Dermis microvascular lymphatic vessel endothelial cell (primary cell): ENCODE measurements at places on chromosomes 16 and 17. TPM values are rescaled to one million over a fixed set of nuclear protein-coding genes. Genes with fewer than 3 reads are reported as not detected.
A peak's percentile ranks its signal among the peaks of the same experiment; 100 is the strongest.

GRCh38 chr16:2779978-2780898 is 3.2 kb upstream of the ELOB start:
- no peak for DNase-seq

DNA sequence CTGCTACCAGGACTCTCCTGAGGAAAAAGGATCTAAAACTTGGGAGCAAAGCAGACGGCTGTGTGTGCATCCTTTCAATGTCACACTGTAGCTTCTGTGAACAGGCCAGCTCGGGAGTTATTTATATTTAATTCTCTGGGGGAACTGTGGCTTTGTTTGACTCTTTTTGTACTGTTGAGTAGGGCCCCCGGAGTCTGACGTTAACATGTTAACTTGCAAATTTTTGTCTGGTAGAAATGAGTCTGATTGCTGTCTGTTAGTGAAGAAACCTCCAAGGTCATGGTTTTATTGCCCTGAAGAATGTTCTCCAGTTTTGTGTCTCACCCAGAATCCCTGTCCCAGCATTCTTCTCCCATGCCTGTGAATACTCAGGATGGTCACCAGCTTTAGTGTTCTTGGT is 14.2 kb upstream of the KCNG4 start:
- DNase-seq = no peak

Gene KRT16
- total RNA-seq = not detected in 2 replicates

Gene SHCBP1
- total RNA-seq = 8.0 and 16.8 TPM in 2 replicates

Gene SMIM5
- total RNA-seq = under 0.01 TPM in 1 of 2 replicates, not detected in the other

GRCh38 chr17:3798273-3799180 is 2.5 kb downstream of the ITGAE start:
- DNase-seq = no peak

Gene ARHGAP23
- 28.2 and 43.1 TPM in 2 replicates for total RNA-seq

- no peak for DNase-seq
These were observed 3.4 kb downstream of the ANKRD40CL start for GRCh38 chr17:50763716-50764475.

Gene KRT12
- not detected in 2 replicates for total RNA-seq

Gene CAMKK1
- total RNA-seq = 0.64 and 1.0 TPM in 2 replicates

DNA sequence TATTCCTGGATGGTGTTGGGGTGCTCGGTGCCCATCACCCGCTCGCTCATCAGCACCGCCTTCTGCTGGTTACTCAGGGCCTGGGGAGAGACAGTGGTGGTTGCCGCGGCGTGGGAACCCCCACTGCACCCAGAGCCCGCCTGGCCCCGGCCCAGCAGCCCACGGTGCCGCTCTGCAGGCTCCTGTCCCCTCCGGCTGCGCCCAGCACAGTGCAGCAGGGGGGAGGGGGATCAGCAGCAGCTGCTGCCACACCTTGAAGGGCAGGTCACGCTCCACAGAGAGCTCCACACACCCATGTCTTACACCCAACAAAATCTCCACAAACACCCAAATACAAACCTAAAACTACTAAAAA is 18.8 kb downstream of the CLUH start:
- DNase-seq = no peak

DNA sequence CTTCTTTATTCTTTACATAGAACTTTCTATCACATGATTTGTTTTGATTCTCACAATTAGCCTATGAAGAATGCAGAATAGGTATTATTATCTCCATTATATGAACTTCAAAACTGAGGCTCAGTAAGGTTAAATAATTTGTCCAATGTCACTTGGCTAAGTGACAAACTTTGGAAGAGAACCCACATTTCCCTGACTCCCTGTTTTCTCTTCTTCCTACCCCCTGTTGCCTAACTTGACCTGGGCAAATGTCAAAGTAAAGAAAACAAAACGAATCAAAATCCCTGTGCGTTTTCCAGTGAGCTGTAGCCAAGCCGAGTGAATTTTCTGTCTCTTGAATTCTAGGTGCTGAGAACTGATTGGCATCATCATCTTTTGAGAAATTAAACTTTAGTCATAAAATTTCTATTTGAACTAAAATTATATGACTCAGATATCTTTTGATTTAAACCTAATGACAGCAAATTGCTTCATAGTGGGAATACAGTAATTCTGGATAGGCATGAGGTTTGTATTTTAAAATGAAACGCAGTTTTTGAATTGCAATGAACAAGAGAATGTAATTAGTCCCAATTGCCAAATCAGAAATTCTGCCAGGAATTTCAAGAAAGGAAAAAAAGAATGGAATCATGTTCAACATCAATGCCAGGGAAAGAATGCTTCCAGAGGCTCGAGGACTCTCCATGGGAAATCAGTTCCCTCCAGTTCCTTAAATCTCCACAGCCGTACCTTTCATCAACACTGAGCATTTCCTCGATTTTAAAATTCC is 4.6 kb upstream of the NACA2 start:
- no peak for DNase-seq

GRCh38 chr16:21226749-21227148 is 6.8 kb upstream of the ANKS4B start:
- no peak for DNase-seq

Gene ITGAX
- 0.63 and 0.64 TPM in 2 replicates for total RNA-seq

Gene CCDC40
- total RNA-seq = 0.90 and 2.1 TPM in 2 replicates

- peak; percentile 25 for DNase-seq
These were observed 36.7 kb downstream of the TK2 start for GRCh38 chr16:66513111-66513723.

GRCh38 chr17:39380144-39380543 is 21.3 kb downstream of the FBXL20 start:
- DNase-seq = no peak

- DNase-seq = peak; percentile 58
These were observed 62.4 kb upstream of the NLK start for GRCh38 chr17:27980043-27980442.

DNA sequence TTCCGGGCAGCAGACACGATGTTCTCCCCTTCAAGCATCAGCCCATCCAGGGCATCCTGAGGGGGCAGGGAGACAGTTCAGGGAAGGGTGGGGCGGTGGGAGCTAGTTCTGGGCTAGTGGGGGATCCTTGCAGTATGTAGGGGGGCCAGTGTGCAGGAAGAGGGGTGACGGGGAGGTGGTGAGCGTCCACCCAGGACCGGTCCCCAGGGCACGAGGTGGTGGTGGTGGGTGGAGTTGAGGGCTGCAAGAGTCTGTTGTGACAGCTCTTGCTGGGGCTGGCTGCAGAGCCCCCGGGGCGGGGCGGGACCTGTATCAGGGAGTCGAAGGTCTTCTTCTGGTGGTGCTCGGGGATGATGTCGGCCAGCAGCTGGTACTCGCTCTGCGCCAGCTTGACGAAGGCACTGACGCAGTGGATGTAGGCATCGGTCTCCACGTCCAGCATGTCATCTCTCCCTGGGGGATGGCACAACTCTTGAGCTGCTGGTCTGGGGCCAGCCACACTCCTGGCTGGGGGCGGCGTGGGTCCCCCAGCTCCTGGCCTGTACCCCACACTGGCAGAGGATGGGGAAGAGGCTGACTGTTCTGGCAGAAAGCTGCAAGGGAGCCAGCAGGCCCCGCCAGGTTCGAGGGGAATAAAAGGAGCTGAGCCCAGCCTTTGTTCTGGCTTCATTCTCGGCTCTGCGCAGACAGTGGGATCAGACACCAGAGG is 10.0 kb downstream of the ZACN start:
- no peak for DNase-seq

DNA sequence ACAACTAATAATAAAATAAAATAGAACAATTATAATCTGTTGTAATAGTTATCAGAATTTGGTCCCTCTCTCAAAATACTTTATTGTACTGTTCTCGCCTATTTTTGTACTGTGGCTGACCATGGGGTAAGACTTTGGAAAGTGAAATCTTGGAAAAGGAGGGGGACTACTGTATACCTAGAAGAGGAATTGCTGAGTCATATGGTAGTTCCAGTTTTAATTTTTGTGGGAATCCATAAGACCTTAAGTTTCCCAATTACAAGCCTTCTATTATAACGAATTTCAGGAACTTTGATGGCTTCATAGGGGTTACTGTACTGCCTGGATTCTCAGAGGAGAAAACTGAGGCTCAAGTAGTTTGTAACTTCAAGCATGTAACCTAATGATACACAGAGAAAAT is 35.5 kb downstream of the TNRC6A start:
- DNase-seq = no peak

DNA sequence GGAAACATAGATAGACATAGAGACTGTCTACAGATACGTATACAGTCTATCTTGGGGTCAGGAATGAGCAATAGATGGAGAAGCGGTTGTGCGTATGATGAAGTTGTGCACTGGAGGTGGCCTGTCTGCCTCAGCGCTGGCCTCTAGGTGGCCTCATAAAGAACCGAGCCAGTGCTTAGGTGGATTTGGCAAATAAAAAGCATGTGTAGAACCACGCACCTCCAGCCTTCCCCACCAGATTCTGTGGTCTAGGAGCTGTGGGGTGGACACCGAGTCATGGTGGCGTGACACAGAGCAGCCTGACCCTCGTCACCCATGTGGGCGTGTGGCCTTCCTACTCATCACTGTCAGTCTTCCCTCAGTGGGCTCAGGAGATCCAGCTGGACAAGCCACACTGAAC is 34.0 kb downstream of the PGS1 start:
- DNase-seq = no peak

Gene ARL5C
- total RNA-seq = not detected in 2 replicates

GRCh38 chr17:64707050-64707591 is 45.0 kb upstream of the SMURF2 start:
- peak; percentile 43 for DNase-seq

Gene ZNF287
- total RNA-seq = 1.8 and 2.5 TPM in 2 replicates

DNA sequence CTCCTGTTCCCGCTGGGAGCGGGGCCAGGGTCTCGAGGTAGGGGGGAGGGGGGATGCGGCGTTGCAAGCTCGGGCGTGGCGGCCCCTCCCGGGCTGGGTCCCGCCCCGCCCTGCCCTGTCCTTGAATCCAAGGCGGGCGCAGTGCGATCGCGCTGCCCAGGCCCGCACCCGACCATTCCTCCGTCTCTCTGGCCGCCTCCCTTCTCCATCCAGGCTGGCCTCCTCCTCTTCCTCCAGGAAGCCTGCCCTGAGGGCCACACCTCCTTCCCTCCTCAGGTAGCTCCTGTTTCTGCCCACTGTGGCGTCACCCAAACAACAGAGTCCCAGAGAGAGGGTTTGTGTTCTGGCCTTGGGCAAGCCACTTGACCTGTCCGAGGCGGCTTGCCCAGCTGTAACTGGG is 43.0 kb upstream of the TAC4 start:
- DNase-seq = no peak
